ENCODE measurements at places on chromosomes 16 and 17.

GRCh38 chr17:5705876-5706576, 121.7 kb upstream of the NLRP1 start:
- DNase-seq = no peak

GRCh38 chr16:87436225-87437172, 44.4 kb downstream of the MAP1LC3B start:
- DNase-seq = peak; percentile 57

DNA sequence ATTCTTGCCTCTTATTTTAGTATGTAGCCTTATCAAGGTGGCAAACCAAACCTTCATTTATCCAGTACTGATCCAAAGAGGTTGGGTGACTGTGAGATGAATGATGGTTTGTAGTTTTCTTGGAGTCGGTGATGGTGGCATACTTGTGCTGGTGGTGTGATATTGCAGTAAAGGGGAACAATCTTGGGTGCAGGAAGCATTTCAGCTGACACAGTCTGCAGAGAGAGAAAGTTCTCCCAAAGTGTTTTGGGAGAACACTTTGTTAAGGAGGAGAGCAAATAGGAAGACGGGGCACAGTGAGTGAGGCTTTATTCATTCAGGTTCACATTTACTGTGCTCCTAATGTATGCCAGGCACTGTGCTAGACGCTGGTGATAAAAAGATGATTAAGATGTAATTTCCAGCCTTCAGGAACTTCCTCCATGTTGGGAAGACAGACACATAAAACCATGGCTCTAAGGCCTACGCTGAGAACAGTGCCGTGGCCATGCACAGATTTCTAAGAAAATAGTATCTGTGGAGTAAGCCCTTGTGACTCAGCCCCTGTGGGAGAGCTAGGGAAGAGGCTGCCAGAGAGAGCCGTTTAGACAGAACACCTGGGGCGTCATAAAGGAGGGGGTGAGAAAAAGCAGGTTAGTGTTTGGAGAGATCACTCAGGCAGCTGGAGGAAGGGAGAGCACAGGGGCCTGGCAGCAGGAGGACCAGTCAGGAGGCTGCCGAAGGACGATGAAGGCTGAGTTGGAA, 13.8 kb downstream of the HEATR3 start:
- DNase-seq = no peak

GRCh38 chr16:72530434-72530833, 358.5 kb upstream of the PMFBP1 start:
- DNase-seq = no peak

DNA sequence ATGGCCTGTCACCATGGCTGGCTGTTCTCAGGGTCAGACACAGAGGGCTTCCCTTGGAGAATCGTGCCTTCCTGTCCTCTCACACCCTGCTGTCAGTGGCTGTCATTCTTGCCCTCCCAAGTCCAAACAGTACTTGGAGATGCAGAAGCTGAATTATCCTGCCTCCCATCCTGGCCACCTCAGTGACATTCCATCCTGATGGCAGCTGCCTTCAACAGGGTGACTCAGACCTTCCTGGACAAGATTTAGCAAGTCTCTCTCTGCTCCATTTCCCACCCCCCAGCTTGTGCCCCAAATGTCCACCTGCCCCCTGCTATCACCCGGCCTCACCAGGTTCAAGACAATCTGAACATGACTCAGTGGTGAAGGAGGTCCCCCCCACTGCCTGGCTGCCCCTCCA, 4.8 kb upstream of the KRT36 start:
- no peak for DNase-seq

All from stimulated activated CD4-positive, alpha-beta T cell treated with anti-CD3 and anti-CD28 coated beads, Interleukin-1b, Interleukin-23, amount 100 ng/mL, for 48 hours (primary cell).